A549 treated with CORT108297 at 1 μM for 4 hours (cell line): ENCODE measurements at places on chromosomes 5 and 9. TPM values are rescaled to one million over a fixed set of nuclear protein-coding genes. Genes with fewer than 3 reads are reported as not detected.

The TEX48 gene
- not detected in 5 replicates for total RNA-seq

The SLIT3 gene
- 13.1 to 21.4 TPM (median 17.2 TPM) in 5 replicates for total RNA-seq

The TSSK1B gene
- not detected in 5 replicates for total RNA-seq

The PELO gene
- 17.3 to 21.1 TPM (median 19.1 TPM) in 5 replicates for total RNA-seq

The PCDHGA2 gene
- total RNA-seq: 0.55 to 0.78 TPM (median 0.63 TPM) in 5 replicates

The TMEM215 gene
- total RNA-seq: 0.02 to 0.05 TPM in 2 of 5 replicates, not detected in the others

The CLIC3 gene
- 2.7 to 4.5 TPM (median 3.8 TPM) in 5 replicates for total RNA-seq

The CYFIP2 gene
- 16.3 to 24.1 TPM (median 21.2 TPM) in 5 replicates for total RNA-seq

The CENPH gene
- 25.5 to 30.0 TPM (median 27.5 TPM) in 5 replicates for total RNA-seq

The GHR gene
- 0.02 to 0.05 TPM (median 0.05 TPM) in 3 of 5 replicates, not detected in the others for total RNA-seq

The NTRK2 gene
- 0.02 to 0.05 TPM (median 0.03 TPM) in 5 replicates for total RNA-seq

The RNF145 gene
- 127 to 164 TPM (median 145 TPM) in 5 replicates for total RNA-seq
